ENCODE measurements at places on chromosomes 1 and 21. TPM values are rescaled to one million over a fixed set of nuclear protein-coding genes. Genes with fewer than 3 reads are reported as not detected.

GRCh38 chr1:100950781-100951180 lies 54.9 kb downstream of the SLC30A7 start:
- no peak overlapping the region for H3K4me3 ChIP-seq
- no peak for DNase-seq
- H3K4me1 ChIP-seq = no peaks in the 10 kb centered on the region
- no peak overlapping the region for H3K27ac ChIP-seq
- H3K36me3 ChIP-seq = no peaks in the 10 kb centered on the region

GRCh38 chr1:201779351-201779880 lies 49.5 kb upstream of the IPO9 start:
- no peak overlapping the region for H3K4me3 ChIP-seq
- H3K27me3 ChIP-seq = no peaks in the 10 kb centered on the region
- peaks cover 8% of the 10 kb centered on the region for H3K4me1 ChIP-seq

- H3K36me3 ChIP-seq = no peaks in the 10 kb centered on the region
- H3K4me1 ChIP-seq = peaks cover 7% of the 10 kb centered on the region
- H3K27ac ChIP-seq = no peak overlapping the region
- H3K27me3 ChIP-seq = no peaks in the 10 kb centered on the region
- H3K4me3 ChIP-seq = no peak overlapping the region
- no peak for DNase-seq
Measured at GRCh38 chr1:25685938-25686665, 69.5 kb downstream of the MAN1C1 start.

- H3K27me3 ChIP-seq = no peaks in the 10 kb centered on the region
- H3K36me3 ChIP-seq = no peaks in the 10 kb centered on the region
- no peak for DNase-seq
- no peaks in the 10 kb centered on the region for H3K4me1 ChIP-seq
- peak overlapping the region; percentile 84 for H3K27ac ChIP-seq
Measured at GRCh38 chr1:89831462-89832120, 10.8 kb downstream of the LRRC8D start.

DNA sequence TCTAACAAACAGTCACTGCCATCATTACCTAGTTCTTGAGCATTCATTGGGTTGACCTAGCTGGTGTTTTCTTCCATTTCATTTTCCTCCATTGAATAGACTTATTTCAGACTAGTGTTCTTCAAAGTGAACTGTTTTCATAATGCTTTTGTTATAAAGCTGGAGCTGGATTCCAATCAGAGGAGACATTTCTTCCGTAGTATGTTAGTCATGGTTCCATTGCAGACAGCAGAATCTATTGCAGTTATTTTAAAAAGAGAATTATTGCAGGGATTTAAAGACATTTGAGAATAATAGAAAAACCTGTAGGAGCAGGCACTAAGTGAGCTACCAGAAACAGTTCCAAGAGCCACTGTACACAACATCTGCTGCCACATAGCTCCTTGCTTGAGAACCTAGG lies 50.0 kb downstream of the HHAT start:
- no peaks in the 10 kb centered on the region for H3K27me3 ChIP-seq
- DNase-seq = no peak
- H3K36me3 ChIP-seq = no peaks in the 10 kb centered on the region
- H3K27ac ChIP-seq = no peak overlapping the region
- H3K4me3 ChIP-seq = no peak overlapping the region

GRCh38 chr1:31957701-31958674 lies 19.8 kb upstream of the PTP4A2 start:
- H3K27me3 ChIP-seq = no peaks in the 10 kb centered on the region
- H3K36me3 ChIP-seq = no peaks in the 10 kb centered on the region
- DNase-seq = no peak
- H3K4me3 ChIP-seq = no peak overlapping the region
- peaks cover 25% of the 10 kb centered on the region for H3K4me1 ChIP-seq

DNA sequence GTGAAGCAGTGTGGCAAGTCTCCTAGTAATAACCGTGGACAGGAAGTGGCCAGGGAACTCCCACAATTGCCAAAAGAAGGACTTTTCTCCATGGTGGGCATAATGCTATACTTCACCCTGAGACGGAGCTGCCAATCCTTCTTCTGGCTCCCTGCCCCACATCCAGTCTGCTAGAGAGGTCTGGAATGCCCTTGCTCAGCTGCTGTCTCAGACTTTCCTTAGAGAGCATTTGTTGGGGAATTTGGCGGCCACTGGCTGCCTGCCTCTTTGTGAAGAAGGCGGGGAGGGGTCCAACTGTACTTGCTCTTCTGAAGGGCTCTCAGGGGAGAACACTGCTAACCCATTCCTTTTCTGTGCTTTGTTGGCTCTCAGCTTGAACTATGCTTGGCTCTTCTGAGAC lies 123.7 kb upstream of the EDN2 start:
- no peak for DNase-seq
- no peaks in the 10 kb centered on the region for H3K36me3 ChIP-seq
- no peaks in the 10 kb centered on the region for H3K27me3 ChIP-seq
- H3K4me1 ChIP-seq = no peaks in the 10 kb centered on the region
- no peak overlapping the region for H3K4me3 ChIP-seq

- no peaks in the 10 kb centered on the region for H3K4me1 ChIP-seq
- H3K27ac ChIP-seq = no peak overlapping the region
- no peaks in the 10 kb centered on the region for H3K27me3 ChIP-seq
- H3K36me3 ChIP-seq = no peaks in the 10 kb centered on the region
- no peak overlapping the region for H3K4me3 ChIP-seq
- DNase-seq = no peak
Measured at GRCh38 chr1:37846647-37847339, 12.6 kb downstream of the MTF1 start.

GRCh38 chr1:63599799-63600198 lies 6.6 kb downstream of the PGM1 start:
- H3K27me3 ChIP-seq = no peaks in the 10 kb centered on the region
- no peaks in the 10 kb centered on the region for H3K36me3 ChIP-seq
- H3K27ac ChIP-seq = no peak overlapping the region
- H3K4me3 ChIP-seq = no peak overlapping the region
- DNase-seq = no peak
- H3K4me1 ChIP-seq = no peaks in the 10 kb centered on the region

DNA sequence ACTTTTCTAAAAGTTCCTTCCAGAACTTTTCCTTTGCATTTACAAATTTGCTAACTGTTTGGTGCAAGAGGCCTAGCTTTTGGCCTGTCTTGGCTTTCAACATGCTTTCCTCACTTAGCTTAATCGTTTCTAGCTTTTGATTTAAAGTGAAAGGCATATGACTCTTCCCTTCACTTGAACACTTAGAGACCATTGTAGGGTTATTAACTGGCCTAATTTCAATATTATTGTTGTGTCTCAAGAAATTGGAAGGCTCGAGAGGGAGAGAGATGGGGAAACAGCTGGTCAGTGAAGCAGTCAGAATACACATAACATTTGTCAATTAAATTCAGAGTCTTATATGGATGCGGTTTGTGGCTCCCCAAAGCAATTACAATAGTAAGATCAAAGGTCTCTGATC lies 63.0 kb upstream of the MPC2 start:
- H3K4me1 ChIP-seq = no peaks in the 10 kb centered on the region
- H3K4me3 ChIP-seq = no peak overlapping the region
- no peak overlapping the region for H3K27ac ChIP-seq
- no peaks in the 10 kb centered on the region for H3K27me3 ChIP-seq

- no peaks in the 10 kb centered on the region for H3K27me3 ChIP-seq
- no peaks in the 10 kb centered on the region for H3K36me3 ChIP-seq
- no peak overlapping the region for H3K4me3 ChIP-seq
- peak overlapping the region; percentile 41 for H3K27ac ChIP-seq
Measured at GRCh38 chr1:116854716-116855115, 55.0 kb upstream of the PTGFRN start.

DNA sequence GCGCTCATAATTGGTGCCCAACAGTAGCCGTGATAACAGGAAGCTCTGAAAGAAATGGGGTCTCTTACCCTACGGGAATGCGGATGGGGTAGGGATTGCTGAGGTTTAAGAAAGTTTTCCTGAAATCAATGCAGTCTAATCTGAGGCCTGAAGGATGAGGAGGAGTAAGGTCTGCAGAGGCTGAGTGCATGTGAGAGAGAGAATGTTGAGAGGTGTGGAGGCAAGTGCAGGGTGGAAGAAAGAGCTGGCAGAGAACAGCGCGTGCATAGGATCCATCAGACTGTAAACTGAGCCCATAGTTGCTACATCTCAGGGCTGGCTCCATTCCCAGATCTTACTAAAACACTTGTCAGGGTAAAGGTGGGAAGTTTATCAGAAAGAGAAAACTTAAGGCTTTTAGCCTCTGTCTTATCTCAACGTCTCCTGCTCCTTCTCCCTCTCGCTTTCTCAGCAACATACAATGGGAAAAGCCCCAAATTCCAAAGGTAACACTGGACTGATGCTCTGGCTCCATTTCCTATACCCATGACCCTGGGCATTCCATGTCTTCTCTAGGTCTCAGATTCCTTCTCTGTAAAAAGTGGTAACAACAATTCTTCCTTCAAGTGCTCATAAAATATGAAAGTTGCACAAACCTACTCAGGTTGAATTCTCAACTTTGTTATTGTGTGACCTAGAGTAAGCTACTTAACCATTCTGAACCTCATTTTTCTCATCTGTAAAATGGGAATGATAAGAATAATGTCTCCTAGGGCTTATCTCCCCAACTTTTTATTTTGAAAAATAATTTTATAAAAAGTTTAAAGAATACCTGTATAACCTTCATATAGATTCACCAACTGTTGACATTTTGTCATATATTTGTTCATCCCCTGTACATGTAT lies 75.2 kb downstream of the SH3GLB1 start:
- DNase-seq = no peak
- H3K27me3 ChIP-seq = no peaks in the 10 kb centered on the region
- H3K27ac ChIP-seq = no peak overlapping the region
- H3K36me3 ChIP-seq = no peaks in the 10 kb centered on the region

DNA sequence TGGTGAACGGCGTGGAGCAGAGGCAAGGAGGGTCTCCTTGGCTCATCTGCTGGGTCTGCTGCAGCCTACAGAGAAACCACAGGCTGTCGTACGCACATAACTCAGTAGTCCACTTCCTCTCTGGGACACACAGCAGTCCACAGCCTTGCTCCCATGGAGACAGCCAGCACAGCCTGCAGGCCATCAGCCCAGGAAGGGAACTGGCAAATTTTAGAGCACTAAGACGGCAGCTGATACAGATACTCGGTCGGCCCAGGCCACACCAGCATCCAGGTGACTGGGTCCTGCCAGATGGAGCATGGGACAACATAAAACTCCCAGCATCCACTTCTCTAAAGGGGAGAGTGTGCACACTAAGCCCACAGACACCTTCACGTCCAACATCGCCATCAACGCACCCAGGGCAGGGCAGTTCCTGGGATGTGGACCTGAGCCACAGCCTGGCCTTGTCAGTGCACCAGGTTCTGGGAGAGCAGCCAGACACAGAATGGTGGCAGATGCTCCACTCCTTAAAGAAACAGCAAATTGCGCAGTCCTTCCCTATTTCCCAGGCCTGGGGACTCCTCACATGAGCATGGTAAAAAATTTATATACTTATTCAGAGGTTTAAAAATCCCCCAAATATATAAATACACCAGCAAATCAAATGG lies 247.1 kb upstream of the RAB4A start:
- no peak overlapping the region for H3K27ac ChIP-seq
- no peak for DNase-seq
- H3K4me3 ChIP-seq = no peak overlapping the region
- no peaks in the 10 kb centered on the region for H3K27me3 ChIP-seq
- H3K36me3 ChIP-seq = no peaks in the 10 kb centered on the region

DNA sequence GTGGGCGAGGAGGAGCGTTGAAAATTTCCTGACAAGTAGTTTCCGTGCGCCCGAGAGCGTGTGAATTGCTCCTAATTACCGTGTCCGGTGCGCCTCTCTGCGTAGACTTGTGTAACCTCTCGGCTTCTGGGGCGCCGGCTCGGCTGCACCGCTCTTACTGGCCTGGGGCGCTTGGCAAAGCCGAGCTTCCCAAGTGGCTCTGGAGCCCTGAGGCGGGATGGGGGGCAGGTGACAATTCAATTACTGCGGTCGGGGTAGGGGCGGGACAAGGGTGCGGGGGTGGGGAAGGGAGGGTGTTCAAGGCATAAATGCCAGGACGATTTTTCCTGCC lies 392 bp upstream of the DMRTA2 start:
- no peaks in the 10 kb centered on the region for H3K36me3 ChIP-seq
- peaks cover 12% of the 10 kb centered on the region for H3K27me3 ChIP-seq
- H3K4me1 ChIP-seq = peaks cover 4% of the 10 kb centered on the region
- no peak for DNase-seq
- no peak overlapping the region for H3K27ac ChIP-seq
- H3K4me3 ChIP-seq = peak overlapping the region; percentile 56

DNA sequence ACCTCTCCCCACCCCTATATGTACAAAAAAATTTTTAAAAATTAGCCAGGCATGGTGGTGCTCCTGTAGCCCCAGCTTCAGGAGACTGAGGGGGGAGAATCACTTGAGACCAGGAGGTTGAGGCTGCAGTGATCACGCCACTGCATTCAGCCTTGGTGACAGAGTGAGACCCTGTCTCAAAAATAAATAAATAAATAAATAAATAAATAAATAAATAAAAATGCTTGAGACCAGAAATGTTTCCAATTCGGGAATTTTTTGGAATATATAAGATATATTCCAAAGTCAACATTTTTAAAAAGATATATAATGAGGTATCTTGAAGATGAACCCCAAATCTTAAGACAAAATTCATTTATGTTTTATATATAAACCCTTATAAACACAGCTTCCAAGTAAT lies 42.4 kb upstream of the RAB4A start:
- DNase-seq = no peak
- peak overlapping the region; percentile 96 for H3K27ac ChIP-seq
- no peaks in the 10 kb centered on the region for H3K27me3 ChIP-seq
- no peaks in the 10 kb centered on the region for H3K36me3 ChIP-seq
- no peak overlapping the region for H3K4me3 ChIP-seq
- peaks cover 17% of the 10 kb centered on the region for H3K4me1 ChIP-seq

DNA sequence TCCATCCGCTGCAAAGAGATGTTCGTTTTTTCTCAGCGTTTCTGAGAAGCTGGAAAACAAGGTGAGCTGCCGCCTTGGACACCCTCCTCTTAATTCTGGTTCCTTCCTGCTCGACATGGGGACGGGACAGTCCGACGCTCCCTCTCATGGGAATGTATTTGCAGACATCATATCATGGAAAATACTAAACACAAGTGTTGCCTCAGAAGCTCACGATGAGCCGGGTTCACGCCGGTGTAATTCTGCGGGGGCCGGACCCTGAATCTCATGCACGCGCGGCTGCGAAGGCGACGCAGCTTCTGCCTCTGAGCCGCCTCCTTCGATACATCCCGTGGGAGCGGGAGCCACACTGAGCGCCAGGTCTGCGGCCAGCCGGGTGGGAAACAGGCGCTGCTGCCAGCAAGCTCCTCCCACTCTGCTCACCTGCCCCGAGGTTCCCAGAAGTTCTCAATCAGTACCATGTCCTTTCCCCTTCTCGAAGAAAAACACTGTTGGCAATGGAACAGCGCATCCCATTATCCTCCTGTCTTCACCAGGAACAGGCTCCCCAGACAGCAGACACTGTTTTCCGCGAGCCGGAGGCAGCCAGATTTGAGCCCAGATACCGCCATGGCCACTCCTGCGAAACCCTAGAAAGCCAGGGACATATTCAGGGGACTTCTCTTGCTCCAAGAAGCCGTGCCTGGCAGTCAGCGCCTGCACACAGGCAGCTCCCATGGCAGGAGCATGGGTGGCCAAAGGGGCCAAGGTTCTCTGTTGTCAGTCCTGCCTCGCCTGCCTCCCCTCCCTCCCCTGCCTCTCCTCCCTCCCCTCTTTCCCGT lies 98.0 kb downstream of the WDR4 start:
- no peak for DNase-seq
- peaks cover 7% of the 10 kb centered on the region for H3K27me3 ChIP-seq
- peak overlapping the region; percentile 72 for H3K27ac ChIP-seq
- H3K4me3 ChIP-seq = peak overlapping the region; percentile 37
- no peaks in the 10 kb centered on the region for H3K36me3 ChIP-seq

Gene TCHHL1
- total RNA-seq = not detected

Gene ZNF695
- total RNA-seq = 1.0 TPM

Gene KCNA3
- total RNA-seq = 2.2 TPM

Gene UBL4B
- total RNA-seq = 0.96 TPM

Gene UBASH3A
- 1.5 TPM for total RNA-seq

Gene ABCG1
- total RNA-seq = 26.2 TPM

Gene NUF2
- 0.29 TPM for total RNA-seq

Gene TMEM200B
- total RNA-seq = 21.0 TPM

Gene TMEM269
- total RNA-seq = under 0.01 TPM

Gene CAPN8
- 0.32 TPM for total RNA-seq
